ENCODE measurements at places on chromosomes 5 and 9.

GRCh38 chr5:124337996-124338395 lies 408.4 kb downstream of the ZNF608 start:
- no peaks in the 10 kb centered on the region for H3K27me3 ChIP-seq
- no peak overlapping the region for H3K27ac ChIP-seq
- H3K4me3 ChIP-seq: no peak overlapping the region
- no peaks in the 10 kb centered on the region for H3K4me1 ChIP-seq

- no peak overlapping the region for H3K27ac ChIP-seq
- DNase-seq: no peak
- H3K4me3 ChIP-seq: no peak overlapping the region
- no peaks in the 10 kb centered on the region for H3K36me3 ChIP-seq
- no peaks in the 10 kb centered on the region for H3K27me3 ChIP-seq
- H3K4me1 ChIP-seq: no peaks in the 10 kb centered on the region
Observed at GRCh38 chr5:165617491-165617890, 2112.1 kb downstream of the MAT2B start.

DNA sequence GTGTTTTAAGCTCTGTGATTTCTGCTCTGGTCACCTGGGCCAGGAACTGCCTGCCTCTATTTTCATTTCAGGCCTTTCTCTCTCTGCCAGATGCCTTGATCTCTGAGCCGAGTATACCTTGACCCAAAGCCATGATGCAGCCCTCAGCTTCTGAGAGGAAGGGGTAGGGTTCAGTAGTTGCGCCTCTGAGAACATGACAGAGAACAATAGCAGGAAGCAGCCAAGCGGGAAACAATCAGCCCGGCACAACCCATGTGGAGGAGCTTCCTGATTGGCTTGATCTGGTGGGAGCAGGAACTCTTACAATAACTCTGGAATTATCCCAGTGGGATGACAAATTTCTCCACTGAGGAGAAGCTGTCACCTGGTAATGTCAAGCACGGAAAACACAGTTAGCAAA lies 127.4 kb downstream of the PALM2AKAP2 start:
- no peaks in the 10 kb centered on the region for H3K27me3 ChIP-seq
- no peak overlapping the region for H3K4me3 ChIP-seq
- no peak for DNase-seq
- peaks cover 8% of the 10 kb centered on the region for H3K4me1 ChIP-seq

- peaks cover 9% of the 10 kb centered on the region for H3K27me3 ChIP-seq
- no peaks in the 10 kb centered on the region for H3K4me1 ChIP-seq
- DNase-seq: no peak
- H3K27ac ChIP-seq: no peak overlapping the region
- H3K4me3 ChIP-seq: no peak overlapping the region
Observed at GRCh38 chr9:27870404-27870803, 297.1 kb upstream of the C9orf72 start.

Measured in activated T-cell treated with anti-CD3 and anti-CD28 coated beads, Interleukin-2, amount 50 U/mL, for 72 hours (primary cell).